Pancreas (tissue), 10 donors: ENCODE measurements at places on chromosomes 2 and 18. TPM values are rescaled to one million over a fixed set of nuclear protein-coding genes. Genes with fewer than 3 reads are reported as not detected.

The ASXL3 gene
- 0.57 TPM for polyA plus RNA-seq

DNA sequence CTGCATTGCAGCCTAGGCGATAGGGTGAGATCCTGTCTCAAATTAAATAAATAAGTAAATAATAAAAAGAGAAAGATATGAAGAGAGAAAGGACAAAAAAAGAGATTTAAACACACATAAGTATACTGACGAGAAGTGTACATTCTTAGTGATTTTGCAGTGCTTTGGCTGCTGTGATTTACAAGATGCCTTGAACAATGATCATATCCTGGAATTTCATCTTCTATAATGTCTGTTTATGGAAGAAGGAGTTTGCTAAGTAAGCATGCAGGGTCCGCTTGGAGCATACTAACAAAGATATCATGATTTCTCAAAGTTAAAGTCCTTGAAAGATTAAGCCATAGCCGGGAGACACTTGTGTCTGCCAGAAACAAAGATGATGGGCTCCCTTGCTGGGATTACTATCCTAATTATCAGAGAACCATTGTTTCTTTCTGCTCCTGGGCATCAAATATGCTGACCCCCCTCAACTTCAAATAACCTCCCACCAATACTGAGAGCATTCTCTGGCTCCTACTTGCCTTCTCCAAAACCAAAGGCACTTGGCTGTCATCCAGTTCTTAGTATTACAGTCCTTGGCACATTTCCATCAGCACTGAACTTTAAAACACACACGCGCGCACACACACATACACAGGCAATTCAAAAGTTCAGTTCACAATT lies 47.5 kb upstream of the STAM2 start:
- DNase-seq = peak; percentile 10

DNA sequence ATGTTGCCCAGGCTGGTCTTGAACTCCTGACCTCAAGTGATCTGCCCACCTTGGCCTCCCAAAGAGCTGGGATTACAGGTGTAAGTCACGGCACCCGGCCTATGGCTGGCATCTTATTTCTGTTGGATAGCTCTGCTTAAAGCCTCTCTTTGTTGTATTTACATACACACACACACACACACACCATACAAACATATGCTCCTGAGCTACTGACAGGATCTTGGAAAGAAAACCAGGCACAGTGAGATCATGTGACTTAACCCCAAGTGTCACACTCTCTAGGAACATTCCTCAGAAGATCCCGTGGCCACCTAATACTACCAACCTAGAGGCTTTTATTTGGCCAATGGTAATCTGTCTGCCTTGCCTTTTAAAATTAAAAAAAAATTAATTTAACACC lies 85.1 kb upstream of the HAAO start:
- no peak for DNase-seq

GRCh38 chr18:11591957-11592356 lies 17.4 kb upstream of the SLC35G4 start:
- no peak for DNase-seq

The VWC2L gene
- polyA plus RNA-seq = 0.12 TPM

The COL6A3 gene
- polyA plus RNA-seq = 5.0 TPM

GRCh38 chr2:98479959-98480524 lies 35.4 kb downstream of the INPP4A start:
- peak; percentile 90 for DNase-seq

DNA sequence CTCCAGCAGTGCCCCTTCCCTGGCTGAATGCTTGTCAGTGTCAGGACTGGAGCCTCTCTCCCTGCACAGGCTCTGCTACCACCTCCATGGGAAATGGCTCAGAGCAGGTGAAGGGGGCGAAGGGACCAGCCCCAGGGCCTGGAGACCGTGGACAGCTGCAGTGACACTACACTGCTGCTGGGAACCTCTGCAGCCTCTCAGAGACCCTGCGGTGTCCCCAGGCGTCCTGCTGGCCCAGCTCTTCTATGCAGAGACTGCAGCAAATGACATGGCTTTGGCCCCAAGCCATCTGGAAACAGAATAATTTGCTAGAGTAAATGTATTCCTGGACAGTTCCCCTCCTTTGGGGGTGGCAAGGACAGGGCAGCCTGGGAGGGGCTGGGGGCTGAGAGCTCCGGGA lies 53.2 kb downstream of the CIB4 start:
- peak; percentile 39 for DNase-seq

DNA sequence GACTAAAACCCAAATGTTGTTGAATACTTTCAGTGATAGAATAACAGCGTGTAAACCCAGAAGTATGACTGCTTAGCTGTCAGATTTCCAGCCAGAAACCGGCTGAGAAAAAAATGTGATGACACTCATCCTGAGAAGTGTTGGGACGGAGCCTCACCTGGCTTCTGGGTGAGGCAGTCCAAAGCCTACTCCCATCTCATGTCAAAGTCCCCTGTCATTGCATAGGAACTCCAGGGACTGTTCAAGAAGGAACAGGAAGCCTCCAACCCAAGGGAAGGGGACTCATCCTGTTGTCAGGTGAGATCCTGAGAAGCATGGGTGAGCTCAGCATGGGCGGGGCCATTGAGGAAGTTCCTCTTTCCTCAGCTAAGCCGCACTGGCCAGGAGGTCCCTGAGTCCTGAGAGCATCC lies 11.3 kb upstream of the CHRNA1 start:
- DNase-seq = no peak

The CSRNP3 gene
- polyA plus RNA-seq = 2.7 TPM

GRCh38 chr2:85728342-85728741 lies 25.4 kb upstream of the ATOH8 start:
- DNase-seq = no peak

- DNase-seq = no peak
These were observed 186.8 kb downstream of the ZNF521 start for GRCh38 chr18:25164848-25165811.

DNA sequence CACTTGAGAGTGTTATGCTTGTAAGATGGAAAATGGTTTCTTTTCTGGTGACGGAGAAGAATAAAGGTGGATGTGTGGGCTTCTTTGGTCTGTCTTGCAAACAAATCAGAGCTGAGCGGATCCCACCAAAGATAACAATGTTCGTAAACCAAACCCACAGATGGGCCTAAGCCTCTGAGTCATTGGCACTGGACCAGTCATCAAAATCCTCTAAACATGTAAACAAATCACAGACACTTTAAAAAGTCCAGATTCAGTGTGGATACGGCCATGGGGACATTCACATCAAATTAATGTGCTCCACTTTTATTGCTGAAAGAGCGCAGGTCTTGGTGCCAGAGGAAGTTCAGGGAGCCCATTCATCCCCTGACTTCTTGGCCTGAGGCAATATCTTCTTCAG lies 60.5 kb upstream of the TMEM200C start:
- DNase-seq = no peak

DNA sequence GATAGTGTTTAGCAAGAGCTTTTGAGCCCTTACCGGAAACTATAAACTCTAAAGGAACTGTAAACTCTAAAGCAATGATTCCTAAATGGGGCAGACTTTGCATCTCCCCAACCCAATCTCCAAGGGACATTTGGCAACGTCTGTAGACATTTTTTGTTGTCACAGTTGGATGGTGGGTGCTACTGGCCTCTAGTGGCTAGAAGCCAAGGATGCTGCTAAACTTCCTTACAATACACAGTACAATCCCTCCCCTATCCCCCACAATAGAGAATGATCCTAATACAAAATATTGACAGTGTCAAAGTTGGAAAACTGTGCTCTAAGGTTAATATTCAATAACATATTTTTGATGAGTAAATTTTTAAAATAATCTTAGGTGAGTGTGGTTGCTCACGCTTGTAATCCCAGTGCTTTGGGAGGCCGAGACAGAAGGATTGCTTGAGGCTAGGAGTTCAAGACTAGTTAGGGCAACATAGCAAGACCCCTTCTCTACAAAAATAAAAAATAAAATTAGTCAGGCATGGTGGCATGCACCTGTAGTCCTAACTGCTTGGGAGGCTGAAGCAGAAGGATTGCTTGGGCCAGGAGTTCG lies 66.7 kb downstream of the PTPN4 start:
- DNase-seq = no peak

GRCh38 chr2:130842770-130843169 lies 6.1 kb downstream of the ARHGEF4 start:
- DNase-seq = no peak

The ANO7 gene
- 1.0 TPM for polyA plus RNA-seq

The MAP3K19 gene
- polyA plus RNA-seq = not detected

DNA sequence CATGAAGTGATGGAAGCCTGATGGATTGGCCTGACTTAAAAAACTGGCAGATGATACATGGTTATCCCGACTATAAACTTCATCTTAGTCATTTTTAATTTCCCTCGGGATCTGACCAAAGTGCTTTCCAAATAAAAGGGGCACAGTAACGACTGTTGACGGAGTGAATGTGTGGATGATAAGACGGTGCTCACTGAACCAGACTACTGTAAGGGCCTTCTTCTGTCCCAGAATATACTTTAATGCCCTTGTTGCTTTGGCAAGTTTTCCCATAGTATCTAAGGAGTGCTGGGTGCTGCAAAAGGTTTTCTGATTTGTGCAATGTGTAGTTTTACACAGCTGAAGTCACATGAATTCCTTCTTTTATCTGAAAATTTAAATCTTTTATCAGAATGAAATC lies 373.5 kb downstream of the DSEL start:
- no peak for DNase-seq

GRCh38 chr2:43178602-43179542 lies 47.5 kb downstream of the ZFP36L2 start:
- DNase-seq = peak; percentile 79

DNA sequence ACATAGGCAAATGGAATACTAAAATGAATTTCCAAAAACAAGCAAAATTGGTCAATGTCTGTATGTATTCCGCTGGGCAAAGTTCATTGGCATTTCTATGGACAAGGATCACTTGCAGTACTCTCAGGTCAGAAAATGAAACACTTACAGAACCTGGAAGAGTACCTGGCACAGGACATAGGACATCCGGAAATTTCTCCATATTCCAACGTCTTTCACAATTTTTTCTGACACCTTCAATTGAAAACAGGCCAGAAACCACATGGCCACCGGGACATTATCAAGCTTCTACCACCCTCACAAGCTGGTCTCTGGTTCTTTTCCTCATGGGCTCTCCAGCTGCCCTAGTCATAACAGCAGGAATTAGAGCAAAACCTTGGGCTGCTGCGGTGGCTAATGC lies 96.9 kb upstream of the MSH6 start:
- no peak for DNase-seq

GRCh38 chr2:9222239-9222892 lies 15.8 kb downstream of the ASAP2 start:
- no peak for DNase-seq

The GALR1 gene
- 0.16 TPM for polyA plus RNA-seq

GRCh38 chr2:34096562-34097171 lies 497.6 kb upstream of the FAM98A start:
- DNase-seq = peak; percentile 67

The KLF7 gene
- polyA plus RNA-seq = 3.1 TPM

DNA sequence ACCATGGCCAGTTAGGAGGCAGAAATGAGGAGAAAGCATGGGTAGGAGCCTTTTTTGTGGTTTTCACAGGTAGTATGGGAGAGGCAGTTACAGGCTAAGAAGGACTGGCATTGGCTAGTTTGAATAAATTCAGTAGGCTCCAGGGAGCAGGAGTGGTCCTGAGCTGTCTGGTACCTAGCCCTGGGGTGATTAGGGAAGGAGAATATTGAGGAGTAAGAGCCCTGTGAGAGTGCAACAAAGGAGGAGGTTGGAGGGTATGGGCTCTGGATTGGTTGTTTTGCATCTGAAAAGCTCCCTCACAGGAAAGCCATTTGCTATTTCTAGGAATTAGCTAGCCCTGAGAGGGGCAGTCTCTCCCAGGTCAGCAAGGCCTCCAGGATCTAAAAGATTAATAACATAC lies 13.3 kb upstream of the TCF7L1 start:
- DNase-seq = no peak
